CD4-positive, alpha-beta T cell treated with Interleukin-15 for 1 hour (primary cell): ENCODE measurements at places on chromosomes 12 and 14.

GRCh38 chr12:3601461-3602150 lies 110.6 kb downstream of the PRMT8 start:
- no peak for DNase-seq

- DNase-seq: peak; percentile 20
These were observed 123.3 kb downstream of the SSPN start for GRCh38 chr12:26318661-26319068.

GRCh38 chr12:122527478-122527944 lies 462 bp downstream of the KNTC1 start:
- peak; percentile 44 for DNase-seq

DNA sequence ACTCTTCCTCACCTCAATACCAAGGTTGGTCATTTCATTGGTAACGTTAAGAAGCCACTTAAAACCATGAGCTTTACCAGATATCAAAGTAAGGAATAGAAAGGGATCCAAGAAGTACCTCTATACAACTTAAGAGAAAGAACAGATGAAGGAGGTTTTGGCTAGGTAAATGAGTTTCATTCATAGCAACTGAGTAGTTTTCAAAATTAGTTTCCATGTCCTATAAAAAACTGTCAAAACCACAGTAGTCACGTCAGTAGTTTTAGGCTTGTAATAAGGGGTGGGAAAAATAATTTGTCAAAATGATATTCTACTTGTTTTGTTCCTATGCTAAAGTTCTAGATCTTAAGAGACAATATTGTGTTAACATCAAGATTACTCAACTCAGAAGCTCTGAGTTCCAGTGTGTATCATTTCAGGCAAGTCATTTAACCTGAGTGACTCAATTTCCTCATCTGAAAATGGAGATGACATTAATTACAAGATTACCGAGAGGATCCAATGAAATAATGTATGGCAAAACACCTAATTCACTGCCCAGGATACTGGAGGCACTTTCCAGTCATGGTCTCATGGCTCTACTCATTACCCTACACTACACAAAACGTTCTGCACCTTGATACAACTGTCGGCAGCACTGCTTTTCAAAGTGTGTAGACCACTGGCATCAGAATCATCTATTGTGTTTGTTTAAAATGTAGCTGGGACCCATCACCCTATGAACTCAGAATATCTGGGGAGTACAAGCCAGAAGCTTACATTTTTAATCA lies 24.1 kb upstream of the SLC6A13 start:
- no peak for DNase-seq

DNA sequence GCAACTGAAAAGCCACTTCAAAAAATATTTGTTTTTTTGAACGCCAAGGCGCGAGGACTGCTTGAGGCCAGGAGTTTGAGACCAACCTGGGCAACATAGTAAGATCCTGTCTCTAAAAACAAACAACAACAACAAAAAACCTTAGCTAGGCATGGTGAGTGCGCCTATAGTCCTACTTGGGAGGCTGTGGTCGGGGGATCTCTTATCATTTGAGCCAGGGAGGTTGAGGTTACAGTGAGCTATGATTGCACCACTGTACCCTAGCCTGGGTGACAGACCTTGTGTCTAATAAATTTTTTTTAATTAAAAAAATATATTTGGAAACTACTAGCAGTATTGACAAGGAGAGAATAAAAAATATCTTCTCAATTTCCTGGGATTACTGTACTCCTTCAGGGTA lies 113.1 kb downstream of the TRAFD1 start:
- DNase-seq: no peak

DNA sequence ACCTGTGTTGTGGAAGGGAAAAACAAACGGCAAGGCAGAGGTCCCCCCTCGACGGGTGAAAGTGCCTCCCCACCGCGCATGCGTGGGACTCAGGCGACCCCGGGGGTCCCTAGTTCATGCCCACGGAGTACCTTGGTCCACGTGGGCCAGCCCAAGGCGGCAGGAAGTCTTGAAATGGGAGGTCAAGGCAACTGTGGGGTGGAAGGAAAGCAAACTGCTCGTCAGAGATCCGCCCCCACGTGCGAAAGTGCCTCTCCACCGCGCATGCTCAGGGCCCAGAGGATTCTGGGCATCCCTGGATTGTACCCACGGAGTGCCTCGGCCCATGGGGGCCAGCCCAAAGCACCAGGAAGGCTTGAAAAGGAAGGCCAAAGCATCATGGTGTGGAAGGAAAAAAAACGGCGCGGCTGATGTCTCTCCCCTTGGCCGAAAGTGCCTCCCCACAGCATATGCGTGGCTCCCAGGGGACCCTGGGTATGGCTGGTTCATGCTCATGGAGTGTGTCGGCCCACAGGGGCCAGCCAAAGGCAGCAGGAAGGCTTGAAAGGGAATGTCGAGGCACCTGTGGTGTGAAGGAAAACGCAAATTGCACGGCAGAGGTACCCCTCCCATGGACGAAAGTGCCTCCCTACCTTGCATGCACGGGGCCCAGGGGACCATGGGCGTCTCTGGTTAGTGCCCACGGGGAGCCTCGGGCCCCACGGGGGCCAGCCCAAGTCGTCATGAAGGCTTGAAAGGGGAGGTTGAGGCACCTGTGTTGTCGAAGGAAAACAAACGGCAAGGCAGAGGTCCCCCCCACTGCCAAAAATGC lies 369.7 kb downstream of the ALG10 start:
- DNase-seq: peak; percentile 13

DNA sequence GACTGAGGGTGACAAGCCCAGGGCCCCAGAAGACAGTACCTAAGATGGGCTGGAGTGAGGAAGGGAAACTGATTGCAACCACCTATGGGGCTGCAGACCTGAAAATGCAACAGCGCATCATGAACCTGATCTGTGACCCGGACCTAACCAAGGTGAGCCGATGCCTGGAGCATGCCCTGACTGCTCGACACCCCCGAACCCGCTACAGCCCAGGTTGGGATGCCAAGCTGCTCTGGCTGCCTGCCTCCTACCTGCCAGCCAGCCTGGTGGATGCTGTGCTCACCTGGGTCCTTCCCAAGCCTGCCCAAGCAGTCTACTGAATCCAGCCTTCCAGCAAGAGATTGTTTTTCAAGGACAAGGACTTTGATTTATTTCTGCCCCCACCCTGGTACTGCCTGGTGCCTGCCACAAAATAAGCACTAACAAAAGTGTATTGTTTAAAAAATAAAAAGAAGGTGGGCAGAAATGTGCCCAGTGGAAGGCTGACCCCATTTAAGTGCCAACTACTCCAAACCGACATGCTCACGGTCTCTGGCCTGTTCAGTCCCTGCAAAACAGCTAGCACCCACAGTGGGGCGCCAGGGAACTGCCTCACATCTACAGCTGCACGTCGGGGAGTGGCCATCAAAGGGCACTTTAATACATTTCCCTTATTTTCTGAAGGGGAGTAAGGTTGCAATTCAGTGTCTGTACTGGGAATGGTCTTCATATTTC lies 4.2 kb downstream of the RDH5 start:
- DNase-seq: peak; percentile 76

GRCh38 chr12:112944024-112944690 lies 5.9 kb downstream of the OAS3 start:
- DNase-seq: no peak

GRCh38 chr14:59305231-59305630 lies 116.8 kb downstream of the DAAM1 start:
- DNase-seq: no peak

- DNase-seq: no peak
These were observed 23.5 kb downstream of the ATG14 start for GRCh38 chr14:55388160-55388559.

DNA sequence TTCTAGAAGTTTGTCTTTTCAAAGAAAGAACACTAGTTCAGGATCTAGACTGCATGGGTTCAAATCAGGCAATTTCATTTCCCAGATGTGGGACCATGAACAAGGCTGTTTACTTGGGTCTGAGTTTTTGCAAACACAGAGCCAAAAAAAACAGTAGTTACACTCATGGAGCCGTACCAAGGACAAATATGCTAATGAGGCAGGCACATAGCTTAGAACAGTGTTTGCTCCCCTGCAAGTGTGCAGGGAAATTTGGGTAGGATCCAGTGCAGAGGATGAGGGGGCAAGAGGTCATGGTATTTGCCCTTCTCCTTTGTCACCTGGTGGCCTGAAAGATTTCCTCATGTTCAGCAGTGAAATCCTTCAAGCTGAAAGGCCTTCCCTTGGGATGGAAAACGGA lies 860.4 kb downstream of the VRK1 start:
- no peak for DNase-seq

- no peak for DNase-seq
These were observed 868.2 kb downstream of the C12orf50 start for GRCh38 chr12:87160848-87161601.

DNA sequence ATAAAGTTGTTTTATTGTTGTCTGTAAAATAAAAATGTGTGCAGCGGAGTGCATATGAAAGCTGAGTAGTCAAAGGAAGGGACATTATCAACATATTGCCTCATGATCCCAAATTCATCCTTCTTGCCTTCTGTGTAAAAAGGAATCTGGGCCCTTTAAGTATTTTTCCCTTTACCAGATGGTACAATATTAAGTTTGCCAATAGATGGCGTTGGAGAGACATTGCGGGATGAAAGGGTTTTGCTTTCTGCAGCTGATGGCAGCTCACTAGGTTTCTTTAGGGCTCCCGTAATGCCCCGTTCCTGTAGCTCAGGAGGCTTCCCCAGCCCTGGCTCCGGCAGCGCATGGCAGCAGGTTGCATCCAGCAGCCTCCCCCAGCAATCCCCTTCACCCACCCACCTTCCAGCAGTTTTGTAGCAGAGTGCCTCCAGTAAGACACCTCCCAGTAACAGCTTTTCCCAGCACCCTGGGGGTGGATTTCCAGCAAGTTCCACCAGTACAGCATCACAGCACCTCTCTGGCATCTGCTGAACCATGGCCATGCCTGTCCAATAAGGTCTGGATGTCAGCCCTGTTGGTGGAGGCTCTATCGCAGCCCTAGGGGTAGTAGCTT lies 354.4 kb downstream of the MED13L start:
- DNase-seq: no peak
